Suppressor macrophage treated with lipopolysaccharide for 4 hours (primary cell): ENCODE measurements at places on chromosomes 7 and 10.

DNA sequence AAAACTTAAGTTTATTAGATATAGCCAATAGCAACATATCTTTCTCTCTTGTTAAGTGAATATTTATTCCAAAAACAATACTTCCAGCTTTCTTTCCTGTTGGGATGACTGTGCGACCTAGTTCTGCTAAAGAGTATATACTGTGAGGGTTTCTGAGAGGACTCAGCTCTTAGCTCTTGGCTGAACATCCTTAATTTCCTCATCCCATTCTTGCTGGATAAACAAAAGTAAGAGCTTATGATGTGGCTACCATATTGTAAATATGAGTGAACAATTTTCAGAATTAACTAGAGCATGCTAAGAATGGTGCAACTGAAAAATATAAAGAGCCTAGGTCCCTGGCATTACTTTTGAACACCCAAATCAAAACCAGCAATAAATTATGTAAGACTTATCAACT is 279.5 kb upstream of the GNAI1 start:
- DNase-seq = no peak

DNA sequence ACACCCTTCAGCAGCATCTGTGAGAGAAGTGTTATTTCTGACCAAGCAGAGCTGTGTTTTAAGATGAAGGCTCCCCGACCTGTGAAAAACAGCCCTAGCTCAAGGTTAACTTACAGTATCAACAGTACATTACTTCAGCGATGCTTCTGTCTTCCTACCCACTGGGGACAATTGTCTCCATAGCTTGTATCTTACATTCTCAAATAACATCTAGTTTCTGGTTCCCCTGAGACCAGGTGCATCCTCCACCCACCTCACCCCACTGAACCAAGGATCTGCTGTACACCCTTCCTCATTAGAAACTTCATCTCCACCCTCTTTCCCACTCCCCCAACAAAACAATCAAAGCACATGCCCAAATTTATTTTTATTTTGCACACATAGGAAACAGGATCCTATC is 102.0 kb downstream of the VOPP1 start:
- no peak for DNase-seq

- peak; percentile 48 for DNase-seq
Measured at GRCh38 chr10:70578371-70578947, 24.1 kb downstream of the PRF1 start.

- no peak for DNase-seq
Measured at GRCh38 chr7:50387351-50387750, 62.8 kb downstream of the FIGNL1 start.

- DNase-seq = peak; percentile 72
Measured at GRCh38 chr7:149742075-149742701, 31.2 kb downstream of the ZNF467 start.

DNA sequence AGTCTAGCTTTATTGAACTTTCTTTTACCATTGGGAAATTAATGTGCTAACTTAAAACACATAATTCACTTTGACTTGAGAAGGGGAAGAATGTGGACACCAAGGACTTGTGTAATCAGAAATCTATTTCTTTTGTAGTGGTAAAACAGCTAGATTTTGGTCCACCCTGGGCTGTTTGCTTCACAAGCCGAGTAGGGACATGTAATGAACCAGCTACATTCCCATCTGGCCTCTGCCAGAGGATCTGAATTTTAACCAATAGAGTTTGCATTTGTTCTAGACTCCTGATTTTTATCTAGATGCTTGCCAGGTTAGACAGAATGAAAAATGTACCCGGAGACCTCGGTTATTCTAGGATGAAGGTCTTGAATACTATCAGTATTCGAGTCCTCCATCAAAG is 1.9 kb downstream of the CACNB2 start:
- DNase-seq = no peak

DNA sequence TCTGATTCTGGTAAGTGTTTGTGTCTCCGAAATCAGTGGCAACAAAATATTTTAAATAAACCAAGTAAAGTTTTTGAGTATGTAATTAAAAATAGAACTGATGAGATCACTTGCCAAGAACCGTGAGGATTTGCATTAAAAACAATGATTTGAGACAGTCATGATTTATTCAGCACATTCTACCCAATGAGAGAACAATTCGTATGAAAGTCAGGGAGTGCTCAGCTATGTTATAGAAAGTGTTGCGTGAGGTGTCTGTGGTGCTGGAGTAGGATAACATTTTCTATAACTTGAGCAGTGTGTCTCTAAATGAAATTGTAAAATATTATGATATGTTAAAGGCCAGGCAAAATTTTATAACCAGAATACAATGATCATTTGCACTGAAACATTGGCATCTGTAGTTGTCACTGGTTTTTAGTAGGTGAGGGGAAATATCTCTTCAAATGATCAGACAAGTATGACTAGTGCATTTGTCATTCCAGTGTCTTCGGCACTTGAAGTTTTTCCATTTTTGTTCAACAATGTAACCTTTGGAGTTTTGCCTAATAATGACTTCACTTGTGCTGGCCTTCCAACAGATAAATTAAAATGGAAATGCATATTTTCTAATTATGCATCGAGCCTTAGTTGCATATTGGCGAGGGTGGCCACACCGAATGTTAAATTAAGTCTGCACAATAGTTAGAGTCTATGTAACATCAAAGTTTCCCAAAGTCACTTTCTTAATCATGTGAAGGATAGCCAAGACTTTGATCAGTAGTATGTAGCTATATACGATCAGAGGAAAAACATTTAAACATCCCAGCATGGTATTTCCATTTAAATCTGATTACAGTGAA is 335.9 kb downstream of the GFRA1 start:
- DNase-seq = no peak

DNA sequence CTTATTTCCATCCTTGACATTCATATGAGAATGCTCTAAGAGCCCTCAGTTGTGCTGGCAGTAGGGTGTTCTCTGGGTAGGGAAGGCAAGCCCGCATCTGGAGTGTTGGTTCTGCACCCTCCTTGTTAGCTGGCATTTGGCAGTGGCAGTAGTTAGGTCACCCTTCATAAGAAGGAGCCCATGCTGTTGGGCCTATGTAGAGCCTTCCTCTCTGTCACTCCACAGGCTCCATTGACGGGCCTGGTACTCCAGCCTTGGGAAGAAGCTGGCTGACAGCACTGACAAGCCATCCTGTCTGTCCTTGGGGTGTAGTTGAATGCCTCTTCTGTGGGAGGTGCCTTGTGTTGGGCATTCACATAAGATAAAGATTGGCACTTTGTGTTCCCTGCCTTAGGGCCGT is 89.7 kb downstream of the BMPR1A start:
- DNase-seq = no peak

GRCh38 chr7:57426629-57427003 is 23.4 kb upstream of the ZNF716 start:
- DNase-seq = no peak

GRCh38 chr7:67512481-67512880 is 515.8 kb downstream of the TYW1 start:
- no peak for DNase-seq

DNA sequence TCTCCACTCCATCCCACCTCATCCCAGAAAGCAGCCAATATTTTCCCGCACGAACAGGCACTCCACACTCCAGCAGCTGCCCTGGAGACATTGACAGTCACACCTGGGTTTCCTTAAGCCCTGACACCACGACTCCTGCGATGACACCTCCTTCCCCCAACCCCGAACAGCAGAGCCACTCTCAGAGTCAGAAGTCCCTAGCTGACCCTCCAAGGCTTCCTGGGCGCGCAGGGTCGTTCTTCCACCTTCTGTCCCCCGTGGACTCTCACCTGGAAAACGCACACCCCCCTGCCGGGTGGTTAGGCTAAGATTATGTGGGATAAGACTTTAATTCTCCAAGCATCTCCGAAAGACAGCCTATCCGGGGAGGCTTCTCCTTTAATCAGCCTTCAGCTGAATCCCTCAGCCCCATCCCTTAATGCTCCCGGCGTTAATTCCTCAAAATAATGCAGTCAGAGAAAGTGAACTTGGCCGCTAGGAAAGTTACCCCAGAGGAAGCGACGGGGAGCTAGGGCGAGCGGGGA is 1.1 kb downstream of the DENND11 start:
- DNase-seq = peak; percentile 19

- DNase-seq = no peak
Measured at GRCh38 chr7:1721047-1721690, 51.1 kb downstream of the ELFN1 start.

DNA sequence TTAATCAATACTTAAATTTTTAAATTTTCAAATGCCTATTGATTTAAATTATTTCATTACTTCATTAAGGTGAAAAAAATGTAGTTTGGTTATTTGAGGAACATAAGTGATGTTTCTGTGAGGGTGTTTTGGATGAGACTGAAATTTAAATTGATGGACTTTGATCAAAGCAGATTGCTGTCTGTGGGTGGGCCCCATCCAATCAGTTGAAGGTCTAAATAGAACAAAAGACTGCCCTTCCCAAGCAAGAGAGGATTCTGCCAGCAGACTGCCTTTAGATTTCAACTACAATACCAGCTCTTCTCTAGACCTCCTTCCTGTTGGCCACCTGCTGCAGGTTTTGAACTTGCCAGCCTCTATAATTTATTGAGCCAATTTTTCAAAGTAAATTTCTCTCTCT is 14.5 kb upstream of the GPR37 start:
- DNase-seq = no peak

- no peak for DNase-seq
Measured at GRCh38 chr7:54687462-54688212, 71.4 kb downstream of the SEC61G start.

DNA sequence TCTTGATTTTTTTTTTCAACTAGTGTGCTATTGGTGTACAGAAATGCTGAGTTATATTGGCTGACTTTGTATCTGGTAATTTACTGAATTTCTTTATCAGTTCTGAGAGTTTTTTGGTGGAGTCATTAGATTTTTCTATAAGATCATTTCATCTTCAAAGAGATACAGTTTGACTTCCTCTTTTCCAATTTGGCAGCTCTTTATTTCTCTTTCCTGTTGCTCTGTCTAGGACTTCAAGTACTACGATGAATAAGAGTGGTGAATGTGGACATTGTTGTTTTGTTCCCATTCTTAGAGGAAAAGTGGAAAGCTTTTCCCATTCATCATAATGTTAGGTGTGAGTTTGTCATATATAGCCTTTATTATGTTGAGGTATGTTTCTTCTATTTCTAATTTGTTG is 50.2 kb downstream of the LOXL4 start:
- peak; percentile 29 for DNase-seq

DNA sequence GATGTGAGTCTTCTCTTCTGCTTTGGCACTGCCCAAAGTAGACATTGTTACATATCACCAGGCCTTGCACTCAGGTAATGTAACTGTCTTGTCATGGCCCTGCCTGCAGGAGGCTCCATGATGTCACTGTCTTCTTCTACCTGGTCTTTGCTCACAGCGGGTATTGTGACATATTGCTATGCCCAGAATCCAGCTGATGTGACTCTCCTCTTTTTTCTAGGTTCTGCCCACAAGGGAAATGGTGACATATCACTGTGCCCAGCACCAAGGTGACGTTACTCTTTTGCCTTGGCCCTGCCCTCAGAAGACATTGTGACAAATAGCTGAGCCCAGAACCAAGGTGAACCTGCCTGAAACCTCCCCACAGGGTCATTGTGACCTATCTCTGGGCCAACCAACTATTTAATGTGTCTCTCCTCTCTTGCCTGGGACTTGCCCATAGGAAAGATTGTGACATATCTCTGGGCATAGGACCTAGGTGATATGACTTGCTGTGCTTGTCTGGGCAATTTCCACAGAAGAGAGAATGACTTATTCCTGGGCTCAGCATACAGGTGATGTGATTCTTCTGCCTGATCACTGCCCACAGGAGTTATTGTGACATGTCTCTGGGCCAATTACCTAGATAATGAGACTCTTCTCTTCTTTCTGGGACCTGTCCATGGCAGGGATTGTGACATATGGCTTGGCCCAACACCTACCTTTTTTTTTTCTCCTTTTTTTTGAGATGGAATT is 26.5 kb upstream of the ZNF107 start:
- DNase-seq = no peak

DNA sequence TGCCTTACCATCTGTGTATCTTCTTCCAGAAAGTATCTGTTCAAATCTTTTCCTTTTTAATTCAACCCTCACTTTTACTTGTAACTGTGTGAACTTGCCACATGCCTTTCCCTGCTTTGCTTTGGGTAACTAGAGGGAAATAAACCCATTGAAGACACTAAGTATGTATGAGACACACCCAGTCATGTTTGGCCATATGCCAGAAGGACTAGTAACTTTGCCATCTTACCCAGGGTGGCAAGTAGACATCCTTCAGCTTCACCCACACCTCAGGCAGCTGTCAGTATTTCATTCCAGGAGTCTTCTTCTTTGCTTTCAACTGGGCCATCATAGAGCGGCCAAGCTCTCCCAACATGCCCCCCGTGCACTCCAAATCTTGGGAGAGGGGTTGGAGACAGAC is 323.1 kb downstream of the TNS3 start:
- no peak for DNase-seq

- no peak for DNase-seq
Measured at GRCh38 chr10:37763132-37763531, 94.3 kb downstream of the ZNF248 start.

- peak; percentile 67 for DNase-seq
Measured at GRCh38 chr10:60944058-60944909, at the start of gene RHOBTB1. RHOBTB1 (minus strand) TSS chr10:60944185; CDS start chr10:60911542, 32,643 bp downstream.

DNA sequence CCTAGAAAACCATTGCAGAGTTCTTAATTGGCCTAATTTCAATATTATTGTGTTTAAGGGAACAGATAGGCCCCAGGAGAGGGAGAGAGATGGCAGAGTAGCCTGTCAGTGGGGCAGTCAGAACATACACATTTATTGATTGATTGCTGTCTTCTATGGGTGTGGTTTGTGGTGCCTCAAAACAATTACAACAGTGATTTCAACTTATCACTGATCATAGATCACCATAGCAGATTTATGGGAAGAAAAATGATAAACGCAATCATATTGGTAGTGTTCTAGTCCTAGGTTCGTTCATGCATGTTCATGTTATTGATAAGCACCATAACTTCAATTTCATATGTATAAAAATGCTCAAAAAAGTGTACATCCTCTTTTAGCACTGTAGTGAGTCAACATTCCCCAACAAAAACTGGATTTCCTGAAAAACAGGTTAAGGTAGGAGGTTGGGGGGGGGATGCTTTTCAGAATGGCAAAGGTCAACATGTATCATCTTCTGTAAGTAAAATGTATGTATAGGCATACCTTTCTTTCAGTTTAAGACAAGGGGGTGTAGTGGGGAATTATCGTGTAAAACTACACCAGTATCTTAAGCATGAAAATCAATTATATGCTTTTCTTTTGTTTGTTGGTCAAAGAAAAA is 1.1 kb upstream of the TNKS2 start:
- DNase-seq = peak; percentile 3

GRCh38 chr10:97764519-97764931 is 7.3 kb downstream of the SFRP5 start:
- DNase-seq = no peak

GRCh38 chr7:108086962-108087361 is 43.2 kb downstream of the LAMB4 start:
- no peak for DNase-seq
